NB4 (cell line): ENCODE measurements at places on chromosomes 12 and 14.

- no peak for DNase-seq
Measured at GRCh38 chr12:28040246-28040645, 67.7 kb upstream of the PTHLH start.

GRCh38 chr12:122499991-122500684 lies 594 bp downstream of the ZCCHC8 start:
- peak; percentile 85 for DNase-seq

DNA sequence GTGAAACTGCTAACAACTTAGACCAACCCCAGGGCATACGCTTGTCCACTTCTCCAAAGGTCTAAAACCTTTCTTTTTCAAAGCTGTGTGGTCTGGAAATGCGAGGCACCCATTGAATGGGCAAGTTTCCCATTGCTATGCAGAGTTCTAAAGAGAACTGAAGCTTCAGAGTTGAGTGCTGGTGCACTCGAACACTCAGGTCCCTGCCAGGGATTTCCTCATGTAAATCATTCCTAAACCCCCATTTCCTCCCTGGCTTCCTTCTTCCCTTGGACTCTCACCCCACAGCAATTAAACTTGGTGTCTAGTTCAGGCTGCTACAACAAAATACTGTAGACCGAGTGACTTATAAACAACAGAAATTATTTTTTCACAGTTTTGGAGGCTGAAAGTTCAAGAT lies 2.2 kb upstream of the PXN start:
- no peak for DNase-seq

DNA sequence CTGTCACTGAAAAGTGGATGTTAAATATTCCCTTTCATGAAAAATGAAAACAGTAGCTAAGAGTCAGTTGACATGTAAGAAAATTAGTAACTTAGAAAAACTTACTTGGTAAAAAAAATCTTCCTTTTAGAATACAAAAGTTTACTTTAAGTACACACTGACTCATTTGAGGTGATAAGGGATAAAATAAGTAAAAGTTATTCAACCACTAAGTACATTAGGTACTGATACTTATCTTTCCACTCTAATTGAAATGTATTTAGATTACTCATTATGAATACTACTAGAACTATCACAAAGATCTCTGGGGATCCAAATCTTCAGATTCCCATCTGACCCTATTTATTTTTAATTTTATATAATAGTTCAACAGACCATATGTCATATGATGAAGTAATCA lies 12.2 kb downstream of the SYCP3 start:
- DNase-seq: no peak

DNA sequence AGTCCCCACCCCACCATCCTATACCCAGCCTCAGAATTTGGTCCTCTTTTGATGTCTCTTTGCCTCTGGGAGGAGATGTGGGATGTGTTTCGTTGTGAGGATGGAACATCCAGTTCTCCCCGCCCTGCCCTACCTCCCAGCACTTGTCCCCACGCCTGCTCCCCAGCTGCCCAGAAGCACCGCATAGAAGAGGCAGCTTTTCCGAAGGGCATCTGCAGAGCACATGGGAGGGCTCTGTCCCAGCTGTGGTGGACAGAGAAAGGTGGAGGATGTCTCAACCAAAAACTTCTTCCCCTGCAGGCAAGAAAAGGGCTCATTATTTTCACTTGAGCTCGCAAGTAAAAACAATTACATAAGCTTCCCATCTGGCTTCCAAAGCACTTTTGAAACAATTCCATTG lies 302.6 kb downstream of the PCNX1 start:
- DNase-seq: no peak
